ENCODE measurements at places on chromosomes 4 and X. TPM values are rescaled to one million over a fixed set of nuclear protein-coding genes. Genes with fewer than 3 reads are reported as not detected.

DNA sequence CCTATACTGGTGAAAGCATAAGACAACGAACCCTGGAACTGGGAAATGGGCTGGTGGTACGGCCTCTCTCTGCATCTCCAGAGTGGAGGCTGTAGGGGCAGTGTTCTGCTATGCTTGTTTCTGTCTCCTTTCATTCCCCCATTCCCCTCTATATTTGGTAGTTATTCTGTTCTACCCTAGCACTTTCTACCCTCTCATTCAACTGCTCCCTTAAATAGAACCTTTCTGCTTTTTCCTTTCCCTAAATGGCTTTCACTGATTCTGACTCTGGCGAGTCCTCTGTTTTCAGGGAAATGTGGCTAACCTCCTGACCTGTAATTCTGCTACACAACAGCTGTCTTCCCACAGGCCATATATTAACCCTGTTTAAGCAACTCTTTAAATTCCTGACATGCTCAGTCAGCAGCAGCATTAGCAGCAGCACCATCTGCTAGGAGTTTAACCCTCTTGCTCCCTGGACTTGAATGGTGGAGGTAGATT, 94.2 kb downstream of the CXCL13 start:
- DNase-seq: peak; percentile 90

DNA sequence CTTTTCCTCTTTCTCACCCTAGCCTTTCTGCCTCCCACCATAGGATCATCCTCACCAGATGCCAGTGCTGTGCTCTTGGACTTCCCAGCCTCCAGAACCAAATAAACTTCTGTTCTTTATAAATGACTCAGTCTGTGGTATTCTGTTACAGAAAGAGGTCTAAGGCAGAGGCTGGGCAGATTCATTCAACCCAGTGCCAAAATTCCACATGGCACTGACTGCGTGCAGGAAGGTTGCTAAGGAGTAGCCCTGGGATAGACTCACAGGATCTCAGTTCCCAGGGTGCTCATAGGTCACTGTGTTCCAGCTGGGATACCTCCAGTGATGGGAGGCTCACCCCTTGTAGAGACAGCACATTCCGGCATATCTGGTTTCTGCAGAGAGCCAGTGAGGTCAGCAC, 22.0 kb downstream of the SORCS2 start:
- peak; percentile 63 for DNase-seq

GRCh38 chrX:103253608-103254007, 1.3 kb downstream of the TCEAL8 start:
- no peak for DNase-seq

- DNase-seq: no peak
Measured at GRCh38 chrX:118971552-118971951, 2.9 kb upstream of the LONRF3 start.

- DNase-seq: no peak
Measured at GRCh38 chrX:17608888-17609287, 128.4 kb upstream of the SCML1 start.

The CORIN gene
- 0.20 TPM for total RNA-seq

DNA sequence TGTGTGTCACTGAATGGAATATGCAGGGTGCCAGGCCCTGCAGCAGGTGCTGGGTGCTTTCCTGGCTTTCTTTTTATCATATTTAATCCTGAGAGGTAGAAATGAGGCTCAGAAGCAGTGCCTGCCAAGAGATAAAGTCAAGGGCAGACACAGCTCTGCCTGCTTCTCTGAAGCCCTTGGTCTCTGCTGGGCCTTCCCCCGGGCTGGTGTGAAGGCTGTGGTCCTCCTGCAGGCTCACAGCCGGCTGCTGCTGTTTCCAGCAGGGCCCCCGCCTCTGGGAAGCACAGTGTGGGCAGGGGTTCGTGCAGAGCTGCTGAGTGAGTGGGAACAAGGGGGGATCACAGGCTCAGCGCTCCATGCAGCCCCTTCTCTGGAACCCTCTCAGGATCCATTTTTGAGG, 49.6 kb downstream of the TBC1D14 start:
- no peak for DNase-seq

GRCh38 chr4:153773236-153773690, 13.4 kb upstream of the RNF175 start:
- DNase-seq: no peak

GRCh38 chrX:39928704-39929378, 168.9 kb downstream of the BCOR start:
- no peak for DNase-seq

The UBQLN2 gene
- total RNA-seq: 36.5 TPM

DNA sequence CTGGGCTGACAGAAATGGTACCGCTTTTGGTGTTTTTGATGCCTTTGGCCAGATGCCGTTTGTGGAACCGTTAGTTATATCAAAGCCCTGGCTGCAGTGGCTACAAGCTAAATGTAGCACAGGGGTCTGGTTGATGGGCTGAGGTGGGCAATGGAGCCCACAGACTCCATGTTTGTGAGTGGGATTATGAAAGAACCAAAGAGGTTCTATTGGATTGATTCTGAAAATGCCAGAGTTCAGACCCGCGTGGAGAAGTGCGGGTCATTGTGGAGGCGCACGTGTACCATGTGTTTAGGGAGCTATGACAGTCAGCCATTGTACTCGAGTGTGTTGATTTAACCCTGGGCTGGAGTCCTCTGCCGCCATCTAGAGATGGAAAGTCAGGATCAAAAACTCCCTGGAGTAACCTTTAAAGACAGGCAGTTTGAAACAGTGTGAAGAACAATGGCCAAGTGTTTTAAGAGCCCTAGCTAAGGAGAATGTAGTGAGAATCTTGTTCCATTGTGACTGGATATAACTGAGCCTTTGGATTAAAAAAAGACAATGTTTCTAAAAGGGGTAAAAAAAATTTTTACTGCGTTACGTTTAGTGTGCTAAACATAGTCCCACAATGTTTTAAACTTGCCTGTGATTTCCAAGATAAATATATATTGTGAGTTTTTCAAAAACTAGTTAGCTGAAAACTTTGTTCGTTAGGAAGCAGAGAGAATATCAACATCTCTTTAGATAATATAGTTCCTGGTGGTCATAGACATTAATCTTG, 12.7 kb downstream of the ART3 start:
- DNase-seq: peak; percentile 44

The PAGE4 gene
- total RNA-seq: not detected

DNA sequence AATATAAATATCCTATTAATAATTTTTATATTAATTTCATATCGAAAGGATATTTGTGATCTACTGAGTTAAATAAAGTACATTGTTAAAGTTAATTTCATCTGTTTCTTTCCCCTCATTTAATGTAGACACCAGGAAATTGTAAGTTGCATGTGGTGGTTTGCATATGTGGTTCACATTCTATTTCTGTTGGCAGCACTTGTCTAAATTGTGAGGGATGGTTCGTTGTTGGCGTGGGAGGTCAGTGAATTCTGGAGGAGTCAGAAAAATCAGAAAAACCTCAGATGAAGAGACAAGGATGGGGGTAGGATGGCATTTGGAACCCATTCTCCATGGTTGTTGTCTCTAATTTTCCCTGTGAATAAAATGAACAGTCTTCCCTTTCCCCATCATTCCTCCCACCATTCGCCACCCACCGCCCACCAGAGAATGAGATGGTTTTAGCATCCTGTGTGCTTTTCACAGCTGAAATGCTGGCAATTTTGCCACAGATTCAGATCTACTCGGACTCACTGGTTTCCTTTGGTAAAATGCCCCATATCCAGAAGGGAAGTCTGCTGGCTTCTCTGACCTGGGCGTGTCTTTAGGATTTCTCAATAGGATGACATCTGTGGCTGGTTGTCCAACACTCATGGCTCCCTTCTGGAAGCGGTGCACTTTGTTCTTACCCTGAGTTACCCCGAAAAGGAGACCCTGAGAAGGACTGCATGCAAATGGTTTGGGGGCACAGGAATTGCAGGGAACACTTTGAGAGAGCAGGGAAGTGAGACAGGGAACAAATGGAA, 52.3 kb downstream of the LGI2 start:
- DNase-seq: no peak

DNA sequence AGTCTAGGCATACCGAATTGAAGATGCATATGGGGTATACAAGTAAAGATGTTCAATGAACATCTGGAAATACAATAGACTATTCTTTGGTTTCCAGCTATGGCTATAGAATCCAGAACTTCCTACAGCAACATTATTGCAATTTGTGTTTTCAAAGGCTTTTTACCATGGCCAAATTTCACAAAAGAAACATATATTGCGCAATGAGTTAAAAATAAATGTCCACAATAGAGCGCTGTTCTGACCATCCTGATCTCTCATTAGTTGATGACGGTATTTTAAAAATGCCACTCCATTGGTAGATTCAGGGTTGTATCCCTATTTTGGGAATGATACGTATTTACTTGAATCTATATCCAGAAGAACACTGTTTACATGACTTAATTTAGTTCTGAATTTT, 139.2 kb downstream of the LINC00632 start:
- no peak for DNase-seq

GRCh38 chr4:15703439-15703838, 574 bp downstream of the BST1 start:
- DNase-seq: no peak

GRCh38 chr4:57371671-57372070, 261.5 kb upstream of the IGFBP7 start:
- no peak for DNase-seq

Data from astrocyte (in vitro differentiated cells and primary cell).